Astrocyte (in vitro differentiated cells and primary cell): ENCODE measurements at places on chromosomes 11 and 22. TPM values are rescaled to one million over a fixed set of nuclear protein-coding genes. Genes with fewer than 3 reads are reported as not detected.

The RASL10A gene
- 0.19 and 1.5 TPM in 2 replicates for total RNA-seq

DNA sequence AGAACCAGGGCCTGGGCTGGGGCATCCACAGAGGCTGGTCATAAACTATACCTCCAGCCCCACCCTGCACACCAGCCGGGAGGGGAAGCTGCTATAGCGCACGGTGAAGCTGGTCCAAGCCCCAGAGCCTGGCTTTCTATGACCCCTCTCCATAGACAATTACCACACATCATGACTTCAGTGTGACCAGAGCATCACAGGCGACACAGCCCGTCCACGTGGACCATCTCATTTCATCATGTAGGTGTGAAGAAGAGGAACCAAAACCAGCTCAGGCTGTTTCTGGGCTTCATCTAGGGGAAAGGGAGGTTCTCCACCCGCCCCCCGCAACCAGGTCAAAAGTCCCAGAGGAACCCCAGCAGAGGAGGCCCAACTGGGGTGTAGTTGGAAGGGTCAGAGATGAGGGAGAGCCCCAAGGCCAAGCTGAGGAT is 3.0 kb downstream of the CXCR5 start:
- no peak for DNase-seq

- no peak for DNase-seq
Observed at GRCh38 chr11:91394727-91395414, 829.7 kb upstream of the FAT3 start.

DNA sequence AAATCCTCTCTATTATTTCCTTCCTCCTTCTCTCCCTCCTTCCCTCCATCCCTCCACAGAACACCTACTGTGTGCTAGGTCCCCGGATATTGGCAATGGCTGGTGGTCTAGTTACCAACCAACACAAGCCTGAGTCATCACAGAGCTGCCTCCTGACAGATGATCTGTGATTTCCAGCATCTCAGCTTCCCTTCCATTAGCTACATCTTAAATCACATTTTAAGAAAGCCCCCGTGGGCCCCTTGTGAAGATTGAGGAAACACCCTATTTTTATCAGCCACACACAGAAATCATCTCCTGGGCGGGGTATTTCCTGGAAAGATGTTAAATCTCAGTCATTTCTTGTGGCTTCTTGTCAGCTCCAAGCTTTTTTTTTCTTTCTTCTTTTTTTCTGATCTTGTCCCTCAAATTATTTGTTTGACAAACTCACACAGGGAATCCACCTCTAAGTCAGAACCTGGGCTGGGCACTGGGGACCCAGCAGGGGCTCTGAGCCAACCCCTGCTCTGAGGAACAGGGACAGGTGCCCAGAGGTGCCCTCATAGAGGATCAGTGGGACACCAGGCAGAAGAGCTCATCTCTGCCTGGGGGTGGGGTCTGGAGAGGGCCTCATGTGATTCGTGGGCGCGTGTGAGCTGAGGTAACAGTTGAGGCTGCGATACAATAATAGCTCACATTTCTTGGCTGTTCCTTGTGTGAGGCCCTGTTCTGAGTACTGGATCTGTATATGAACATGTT is 42.4 kb downstream of the CACNA1I start:
- DNase-seq, result no peak

GRCh38 chr11:13286279-13286821 is 8.8 kb downstream of the BMAL1 start:
- DNase-seq, result no peak
